Mesothelial cell of epicardium (in vitro differentiated cells): ENCODE measurements at places on chromosomes 1 and 21. TPM values are rescaled to one million over a fixed set of nuclear protein-coding genes. Genes with fewer than 3 reads are reported as not detected.

GRCh38 chr1:209732725-209733124, 23.1 kb upstream of the TRAF3IP3 start:
- peaks cover 23% of the 10 kb centered on the region for H3K27me3 ChIP-seq
- no peaks in the 10 kb centered on the region for H3K36me3 ChIP-seq
- H3K27ac ChIP-seq: no peak overlapping the region

- no peaks in the 10 kb centered on the region for H3K36me3 ChIP-seq
- no peaks in the 10 kb centered on the region for H3K27me3 ChIP-seq
- H3K4me3 ChIP-seq: no peak overlapping the region
- H3K27ac ChIP-seq: no peak overlapping the region
- H3K4me1 ChIP-seq: peaks cover 16% of the 10 kb centered on the region
Observed at GRCh38 chr1:226826479-226827261, 43.7 kb upstream of the PSEN2 start.

GRCh38 chr1:199173356-199173755, 534.5 kb downstream of the PTPRC start:
- H3K36me3 ChIP-seq: no peaks in the 10 kb centered on the region
- H3K4me3 ChIP-seq: no peak overlapping the region
- no peaks in the 10 kb centered on the region for H3K27me3 ChIP-seq
- H3K27ac ChIP-seq: no peak overlapping the region

- H3K4me1 ChIP-seq: no peaks in the 10 kb centered on the region
- no peak overlapping the region for H3K4me3 ChIP-seq
- no peak overlapping the region for H3K27ac ChIP-seq
- H3K36me3 ChIP-seq: no peaks in the 10 kb centered on the region
- H3K27me3 ChIP-seq: no peaks in the 10 kb centered on the region
- DNase-seq: no peak
Observed at GRCh38 chr1:88404582-88404981, 279.5 kb upstream of the PKN2 start.

- H3K27ac ChIP-seq: no peak overlapping the region
- no peaks in the 10 kb centered on the region for H3K4me1 ChIP-seq
- H3K4me3 ChIP-seq: no peak overlapping the region
- no peaks in the 10 kb centered on the region for H3K27me3 ChIP-seq
- no peak for DNase-seq
- peaks cover 47% of the 10 kb centered on the region for H3K36me3 ChIP-seq
Observed at GRCh38 chr1:117902944-117903343, 26.5 kb downstream of the GDAP2 start.

GRCh38 chr21:40707656-40708244, 139.2 kb downstream of the DSCAM start:
- no peaks in the 10 kb centered on the region for H3K27me3 ChIP-seq
- no peaks in the 10 kb centered on the region for H3K36me3 ChIP-seq
- DNase-seq: no peak
- no peak overlapping the region for H3K4me3 ChIP-seq

DNA sequence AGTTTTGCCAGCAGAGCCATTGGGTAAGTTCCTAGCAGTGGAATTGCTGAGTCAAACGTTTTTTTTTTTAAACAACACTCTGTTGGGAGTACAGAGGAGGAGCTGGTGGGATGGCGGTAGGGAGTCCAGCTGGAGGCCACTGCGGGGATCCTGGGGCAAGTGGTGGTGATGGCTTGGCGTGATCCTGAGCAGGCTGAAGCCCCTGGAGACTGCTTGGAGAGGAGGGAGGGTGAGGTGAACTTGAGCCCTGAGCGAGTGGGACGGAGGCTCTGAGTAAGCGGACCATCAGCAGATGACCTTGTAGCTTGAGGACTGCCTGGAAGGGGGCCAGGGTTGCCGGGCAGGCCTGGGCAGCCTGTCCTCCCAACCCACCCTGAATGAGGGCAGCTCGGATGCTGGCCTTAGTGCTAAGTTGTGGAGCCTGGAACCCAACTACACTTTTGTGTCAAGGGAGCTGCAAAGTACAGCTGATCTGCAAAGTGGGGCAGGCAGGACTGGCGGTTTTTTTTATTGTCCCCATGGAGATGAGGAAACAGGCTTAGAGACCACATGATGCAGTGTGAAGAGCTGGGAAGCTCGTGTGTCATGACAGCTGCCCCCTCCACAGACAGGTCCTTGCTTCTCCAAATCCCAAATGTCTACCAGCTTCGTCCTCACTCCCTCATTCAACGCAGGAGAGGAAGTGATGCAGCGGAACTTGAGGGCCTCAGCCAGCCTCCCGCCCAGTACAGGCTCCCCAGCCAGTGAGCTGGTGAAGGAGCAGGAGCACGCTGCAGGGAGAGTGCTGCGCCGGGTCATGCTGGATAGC, 20.2 kb downstream of the MRPL37 start:
- no peak for DNase-seq
- no peak overlapping the region for H3K4me3 ChIP-seq
- H3K27ac ChIP-seq: peak overlapping the region; percentile 35
- no peaks in the 10 kb centered on the region for H3K27me3 ChIP-seq

- H3K4me1 ChIP-seq: peaks cover 47% of the 10 kb centered on the region
- no peaks in the 10 kb centered on the region for H3K27me3 ChIP-seq
- H3K4me3 ChIP-seq: no peak overlapping the region
- no peak for DNase-seq
Observed at GRCh38 chr1:178931858-178932551, 61.1 kb upstream of the ANGPTL1 start.

GRCh38 chr1:245872475-245872874, 634.6 kb downstream of the SMYD3 start:
- H3K27me3 ChIP-seq: no peaks in the 10 kb centered on the region
- no peak overlapping the region for H3K4me3 ChIP-seq
- peak overlapping the region; percentile 65 for H3K27ac ChIP-seq

- no peaks in the 10 kb centered on the region for H3K27me3 ChIP-seq
- no peak overlapping the region for H3K4me3 ChIP-seq
- peaks cover 37% of the 10 kb centered on the region for H3K36me3 ChIP-seq
- DNase-seq: no peak
- H3K4me1 ChIP-seq: no peaks in the 10 kb centered on the region
Observed at GRCh38 chr1:40753142-40753882, 30.3 kb upstream of the KCNQ4 start.

GRCh38 chr21:45655124-45655523, 11.6 kb downstream of the PCBP3 start:
- no peak overlapping the region for H3K4me3 ChIP-seq
- no peak overlapping the region for H3K27ac ChIP-seq
- H3K36me3 ChIP-seq: no peaks in the 10 kb centered on the region
- H3K27me3 ChIP-seq: peaks cover 38% of the 10 kb centered on the region

DNA sequence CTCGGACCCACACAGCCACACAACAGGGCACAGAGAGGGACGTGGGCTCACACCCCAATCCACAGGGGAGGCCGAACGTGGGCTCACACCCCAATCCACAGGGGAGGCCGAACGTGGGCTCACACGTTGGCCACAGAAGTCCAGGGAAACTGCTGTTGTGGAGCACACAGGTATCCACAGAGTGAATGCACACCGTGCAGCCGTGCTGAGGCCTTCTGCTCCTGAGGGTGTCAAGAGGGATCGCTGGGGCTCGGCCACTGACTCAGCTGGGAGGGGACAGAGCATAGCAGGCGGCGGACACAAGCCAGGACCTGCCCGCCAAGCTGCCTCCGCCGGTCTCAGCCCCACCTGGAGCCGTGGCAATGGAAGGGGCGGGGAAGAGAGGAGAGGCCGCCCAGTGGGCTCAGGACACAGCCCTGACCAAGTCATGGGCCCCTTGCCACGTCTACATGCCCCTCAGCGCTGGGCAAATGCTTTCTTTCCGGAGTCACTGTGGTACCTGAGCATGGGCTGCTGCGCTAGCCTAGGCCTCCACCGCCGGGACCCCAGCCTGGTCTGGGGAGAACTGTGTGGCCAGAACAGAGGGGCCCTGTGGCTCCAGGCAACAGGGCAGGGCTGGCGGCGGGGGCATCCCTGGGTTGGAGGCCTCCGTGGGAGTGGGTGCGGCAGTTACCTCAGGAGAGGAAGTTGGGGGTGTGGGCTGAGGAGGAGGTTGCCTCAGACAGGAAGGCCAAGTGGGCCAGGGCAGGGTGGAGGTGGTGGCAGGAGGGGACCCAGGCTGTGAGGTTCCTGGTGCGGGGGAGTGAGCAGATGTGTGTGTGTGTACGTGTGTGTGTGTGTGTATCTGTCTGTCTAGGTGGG, 1.2 kb downstream of the SYTL1 start:
- H3K27ac ChIP-seq: peak overlapping the region; percentile 80
- no peaks in the 10 kb centered on the region for H3K27me3 ChIP-seq
- no peak for DNase-seq
- peak overlapping the region; percentile 73 for H3K4me3 ChIP-seq
- H3K36me3 ChIP-seq: peaks cover 5% of the 10 kb centered on the region

Gene RNF19B
- 14.3 to 15.5 TPM (median 14.6 TPM) in 3 replicates for total RNA-seq

Gene ALX3
- total RNA-seq: 127 to 136 TPM (median 132 TPM) in 3 replicates

Gene EPS8L3
- 0.13 to 0.34 TPM in 2 of 3 replicates, not detected in the other for total RNA-seq

Gene CASP9
- total RNA-seq: 23.0 to 23.8 TPM (median 23.5 TPM) in 3 replicates

Gene S100A7A
- not detected in 3 replicates for total RNA-seq

Gene TMEM222
- 36.0 to 39.1 TPM (median 37.2 TPM) in 3 replicates for total RNA-seq

Gene MYOG
- total RNA-seq: not detected in 3 replicates

Gene LRRN2
- 3.3 to 4.3 TPM (median 3.9 TPM) in 3 replicates for total RNA-seq
